NCI-H774 (cell line): ENCODE measurements at places on chromosomes 5 and 9.
A peak's percentile ranks its signal among the peaks of the same experiment; 100 is the strongest.

DNA sequence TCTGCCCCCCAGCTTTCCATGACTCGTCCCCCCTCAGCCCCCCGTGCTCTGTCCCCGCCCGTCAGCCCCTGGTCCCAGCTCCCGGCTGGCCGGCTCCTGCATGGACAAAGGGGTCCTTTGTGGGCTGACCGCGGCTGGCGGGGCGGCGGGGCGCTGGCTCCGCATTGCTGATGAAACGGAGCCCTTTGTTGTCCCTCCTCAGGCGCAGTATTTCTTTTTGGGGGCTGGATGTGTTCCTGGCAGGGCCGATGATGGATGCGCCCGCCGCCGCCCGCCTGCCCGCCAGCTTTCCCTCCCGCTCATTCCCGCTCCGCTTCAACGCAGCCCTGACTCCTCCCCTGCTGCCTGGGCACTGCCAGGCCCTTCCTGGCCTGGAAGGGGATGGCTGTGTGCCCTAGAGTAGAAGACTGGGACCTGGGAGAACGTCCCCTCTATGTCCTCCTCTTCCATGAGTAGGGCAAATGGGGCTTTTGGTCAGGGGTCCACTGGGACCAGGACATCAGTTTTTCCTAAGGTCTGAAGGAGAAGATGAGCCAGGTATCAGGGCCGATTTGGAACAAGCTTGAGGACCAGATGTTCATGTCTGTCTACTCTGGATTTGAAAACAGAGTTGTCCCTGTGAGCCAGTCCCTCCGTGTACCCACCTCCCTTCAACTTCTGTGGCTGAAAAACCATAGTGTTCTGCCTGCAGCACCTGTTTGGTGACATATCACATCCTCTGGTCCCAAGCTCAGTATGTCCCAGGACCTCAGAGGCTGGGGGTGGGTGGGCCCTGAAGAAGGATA, 29.0 kb downstream of the CXXC5 start:
- DNase-seq = no peak

GRCh38 chr5:25579111-25579510, 934.3 kb upstream of the CDH10 start:
- no peak for DNase-seq

DNA sequence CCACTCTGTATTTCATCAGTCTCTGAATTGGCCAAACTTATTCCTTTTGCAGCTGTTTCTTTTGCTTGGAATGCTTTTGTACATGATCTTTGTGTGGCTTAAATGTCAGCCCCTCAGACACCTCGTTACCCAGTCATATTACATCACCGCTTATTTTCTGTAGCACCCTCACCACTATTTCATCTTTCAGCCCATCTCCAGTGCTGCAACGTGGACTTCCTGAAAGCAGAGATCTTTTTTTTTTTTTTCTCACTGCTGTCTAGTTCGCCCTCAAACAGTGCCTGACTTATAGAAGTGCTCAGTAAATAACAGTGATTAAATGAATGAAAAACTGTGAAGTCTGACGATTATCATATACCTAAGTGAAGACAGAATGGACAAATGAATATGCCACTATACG, 835 bp downstream of the SRA1 start:
- DNase-seq = no peak

- DNase-seq = no peak
Observed at GRCh38 chr9:2214707-2215106, 199.6 kb downstream of the SMARCA2 start.

- no peak for DNase-seq
Observed at GRCh38 chr5:73818357-73818756, 192.4 kb downstream of the ARHGEF28 start.

DNA sequence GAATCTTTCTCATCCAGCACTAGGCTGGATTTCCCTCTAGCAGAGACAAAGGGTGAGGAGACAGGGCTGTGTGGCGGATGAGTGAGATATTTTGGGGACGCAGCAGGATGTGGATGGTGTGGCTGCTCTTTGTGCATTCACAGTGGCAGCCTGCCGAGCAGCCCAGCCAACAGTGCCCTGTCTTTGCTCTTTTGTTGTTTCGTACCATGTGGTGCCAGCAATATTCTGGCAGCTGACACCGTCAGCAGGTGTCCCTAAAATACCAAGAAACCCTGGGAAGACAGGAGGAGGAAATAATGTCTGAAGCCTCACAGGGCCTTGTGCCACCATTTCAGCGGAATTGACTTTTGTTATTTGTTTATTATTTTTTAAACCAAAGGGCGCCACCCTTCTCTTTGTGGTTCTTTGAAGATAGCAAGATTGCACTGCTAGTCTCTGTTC, 141.4 kb downstream of the CCDC192 start:
- no peak for DNase-seq

DNA sequence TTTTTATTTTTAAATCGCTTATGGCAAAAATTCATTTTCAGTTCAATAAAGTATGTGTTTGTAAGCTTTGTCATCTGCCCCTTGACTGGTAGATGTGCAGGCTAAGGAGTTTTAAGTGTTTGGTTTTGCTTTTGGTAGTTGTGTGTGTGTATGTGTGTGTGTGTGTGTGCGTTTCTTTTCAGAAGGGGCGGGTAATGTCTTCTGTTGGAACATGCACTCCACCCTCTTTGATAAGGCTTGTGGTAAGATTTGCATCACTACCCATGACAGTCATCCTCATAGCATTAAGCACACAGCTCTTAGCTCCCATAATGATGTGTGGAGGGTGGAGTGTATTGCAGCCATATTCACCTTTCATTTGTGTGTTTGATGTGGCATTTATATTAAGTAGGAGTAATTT, 92.1 kb upstream of the FSD1L start:
- DNase-seq = no peak

DNA sequence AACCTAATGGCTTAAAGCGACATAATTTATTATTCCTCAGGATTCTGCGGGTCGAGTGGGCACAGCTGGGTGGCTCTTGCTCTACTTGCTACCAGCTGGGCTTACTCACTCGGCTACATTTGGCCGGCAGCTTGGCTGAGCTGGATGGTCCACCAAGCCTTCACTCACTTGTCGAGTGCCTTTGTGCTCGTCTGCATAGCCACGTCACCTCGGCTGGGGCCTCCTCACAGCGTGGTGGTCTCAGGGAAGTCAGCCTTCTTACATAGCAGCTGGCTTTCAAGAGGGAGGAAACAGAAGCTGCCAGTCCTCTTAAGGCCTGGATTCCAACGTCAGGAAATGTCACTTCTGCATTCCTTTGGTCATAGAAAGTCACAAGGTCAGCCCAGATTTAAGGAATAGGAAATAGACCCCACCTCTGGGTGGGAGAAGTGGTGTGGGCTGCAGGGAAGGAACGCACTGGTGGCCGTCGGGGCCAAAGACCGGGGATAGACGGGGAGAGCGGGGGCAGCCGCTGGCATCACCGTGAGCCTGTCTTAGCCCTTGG, 75.1 kb upstream of the RUFY1 start:
- no peak for DNase-seq

DNA sequence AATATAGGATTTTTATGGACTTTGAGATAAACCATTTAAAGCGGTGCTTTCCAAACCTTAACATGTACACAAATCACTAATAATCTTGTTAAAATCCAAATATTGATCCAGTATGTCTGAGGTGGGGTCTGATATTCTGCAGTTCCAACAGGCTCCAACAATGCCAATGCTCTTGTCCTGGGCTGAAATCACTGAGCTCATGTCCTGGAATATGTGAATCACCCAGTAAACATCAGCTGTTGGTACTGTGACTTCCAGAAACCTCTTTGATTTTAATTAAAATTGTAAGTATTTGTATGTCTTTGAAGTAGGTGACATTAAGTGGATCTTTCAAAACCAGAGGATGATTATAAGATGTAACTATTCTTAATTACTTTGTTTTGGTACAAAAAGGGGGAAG, 52.8 kb upstream of the CAST start:
- DNase-seq = no peak

- no peak for DNase-seq
Observed at GRCh38 chr5:108747111-108747773, 455 bp upstream of the FER start.

- DNase-seq = no peak
Observed at GRCh38 chr5:146797658-146798057, 80.9 kb downstream of the PPP2R2B start.

GRCh38 chr5:119221330-119221729, 134.5 kb upstream of the TNFAIP8 start:
- DNase-seq = no peak

DNA sequence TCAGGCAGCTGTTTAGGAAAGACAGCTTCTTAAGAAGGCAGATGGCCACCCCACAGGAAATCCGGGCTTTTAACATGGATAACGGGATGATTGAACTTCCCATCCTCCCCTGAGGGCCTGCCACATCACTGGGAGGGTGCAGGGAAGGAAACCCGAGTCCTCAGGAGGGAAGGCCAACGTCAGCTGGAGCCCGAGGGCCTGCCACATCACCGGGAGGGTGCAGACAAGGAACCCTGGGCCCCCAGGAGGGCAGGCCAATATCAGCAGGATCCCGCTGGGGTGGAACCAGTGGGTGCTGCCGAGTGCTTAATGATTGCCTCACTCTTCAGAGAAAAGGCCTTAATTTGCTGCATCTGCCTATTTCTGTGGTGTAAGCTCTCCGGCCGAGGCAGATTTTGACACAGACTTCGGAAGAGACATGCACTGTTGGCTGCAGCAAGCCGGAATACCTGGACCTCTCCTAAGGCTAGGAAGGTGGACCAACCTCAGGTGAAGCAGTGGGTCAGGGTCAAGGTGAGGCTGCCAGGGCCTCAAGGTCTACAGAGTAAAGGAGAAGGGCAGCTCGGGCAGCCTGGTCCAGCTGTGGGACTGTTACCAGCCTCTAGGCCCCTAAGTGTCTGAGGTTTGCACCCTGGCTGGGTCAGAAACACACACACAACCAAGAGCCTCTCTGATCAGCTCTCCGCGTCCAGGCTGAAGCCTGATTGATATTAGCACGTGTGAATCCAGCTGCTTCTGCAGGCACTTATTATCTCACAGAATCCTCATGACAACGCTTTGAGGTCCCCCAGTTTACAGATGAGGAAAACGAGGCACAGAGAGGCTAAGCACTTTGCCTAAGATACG, 14.8 kb upstream of the COL5A1 start:
- no peak for DNase-seq

- no peak for DNase-seq
Observed at GRCh38 chr9:77952635-77953328, 78.8 kb downstream of the GNAQ start.

DNA sequence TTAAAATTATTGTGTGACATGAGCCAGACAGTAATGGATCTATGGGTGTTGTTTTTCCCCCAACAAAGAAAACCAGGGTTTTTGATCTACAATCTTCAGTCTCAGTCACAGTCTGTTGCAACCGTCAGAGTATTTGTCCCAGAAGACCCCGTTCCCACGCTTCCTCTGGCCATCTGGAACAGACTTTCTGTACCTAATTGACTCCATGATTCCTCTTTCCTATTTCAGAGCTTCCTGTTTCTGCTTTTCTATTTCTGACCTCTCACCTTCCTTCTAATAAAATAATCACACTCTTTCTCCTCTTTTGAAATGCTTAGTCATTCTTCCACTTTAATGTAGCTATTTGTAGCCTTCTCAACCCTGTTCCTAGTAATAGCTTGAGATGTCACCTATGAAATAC, 1044.8 kb downstream of the DTWD2 start:
- no peak for DNase-seq

DNA sequence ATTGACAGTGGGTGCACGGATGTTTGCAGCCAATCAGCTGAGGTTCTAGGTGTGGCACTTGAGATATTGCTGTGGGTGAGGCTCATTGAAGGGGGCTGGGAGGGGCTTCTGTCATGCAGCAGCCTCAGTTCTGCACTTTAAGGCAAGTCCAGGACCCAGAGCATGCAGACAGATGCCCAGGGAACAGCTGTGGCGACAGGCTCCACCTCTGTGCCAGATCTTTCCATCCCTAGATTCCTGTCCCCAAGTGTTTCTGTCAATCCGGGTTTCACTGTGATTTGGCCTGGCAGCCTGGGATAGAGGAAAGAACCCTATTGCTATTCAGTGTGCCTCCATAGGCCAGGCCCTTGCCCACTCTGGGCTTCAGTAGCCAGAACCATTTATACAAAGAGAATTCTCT, 20.8 kb upstream of the CERCAM start:
- DNase-seq = no peak

GRCh38 chr9:136741883-136742571, 713 bp downstream of the LCN10 start:
- no peak for DNase-seq

- DNase-seq = no peak
Observed at GRCh38 chr9:35948901-35949318, 9.0 kb downstream of the OR2S2 start.

DNA sequence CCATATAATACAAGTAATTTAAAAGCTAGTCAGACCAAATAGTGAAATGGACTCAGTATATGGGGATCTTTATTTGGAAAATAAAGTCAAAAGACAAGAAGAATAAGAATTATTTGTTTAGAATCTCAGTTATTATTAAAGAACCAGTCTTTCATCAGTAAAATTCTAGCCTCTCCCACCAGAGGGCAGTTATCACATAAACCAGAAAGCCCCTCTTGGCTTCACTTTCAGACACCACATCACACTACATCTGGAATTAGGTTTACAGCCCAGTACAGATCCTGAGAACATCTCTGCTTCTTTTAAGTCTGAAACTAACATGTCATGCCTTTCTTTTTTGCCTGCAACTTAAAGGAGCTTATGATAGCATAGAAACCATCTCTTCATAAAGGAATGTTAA, 12.2 kb upstream of the HSPB3 start:
- DNase-seq = no peak

GRCh38 chr5:147752666-147753290, 29.8 kb downstream of the JAKMIP2 start:
- DNase-seq = no peak

- no peak for DNase-seq
Observed at GRCh38 chr5:143379606-143380005, 23.9 kb downstream of the NR3C1 start.

- no peak for DNase-seq
Observed at GRCh38 chr5:115267617-115268016, 4.9 kb upstream of the PGGT1B start.

- DNase-seq = no peak
Observed at GRCh38 chr9:16258708-16259107, 611.8 kb downstream of the BNC2 start.

DNA sequence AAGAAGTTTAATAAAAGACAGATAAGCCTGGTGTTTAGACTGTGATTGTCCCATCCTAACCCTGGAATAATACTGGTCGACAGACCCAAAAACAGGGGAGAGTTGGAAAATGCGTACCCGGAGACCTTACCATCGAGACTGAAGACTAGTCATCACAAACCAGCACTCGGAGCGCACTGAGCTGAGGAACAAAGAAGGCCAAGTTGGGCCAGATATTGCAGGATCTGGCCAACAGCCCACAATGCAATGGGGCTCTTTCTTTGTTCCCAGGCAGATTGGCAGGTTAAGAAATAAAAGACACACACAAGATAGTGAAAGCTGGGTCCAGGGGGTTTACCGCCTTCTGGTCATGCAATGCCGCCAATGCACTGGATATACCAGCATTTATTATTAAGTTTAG, 188.7 kb upstream of the RAI14 start:
- no peak for DNase-seq

- DNase-seq = peak; percentile 22
Observed at GRCh38 chr9:134025606-134026541, 593 bp downstream of the BRD3OS start.

- DNase-seq = no peak
Observed at GRCh38 chr9:74672237-74672636, 175.1 kb downstream of the RORB start.
